Activated effector memory CD4-positive, alpha-beta T cell treated with Interleukin-2 at 50 U/mL for 16 hours (primary cell): ENCODE measurements at places on chromosomes 12 and 14.

- peak; percentile 28 for DNase-seq
Measured at GRCh38 chr12:57522887-57523705, 472 bp downstream of the MBD6 start.

GRCh38 chr12:76628745-76629144 is 69.2 kb upstream of the OSBPL8 start:
- DNase-seq: no peak

GRCh38 chr14:56463271-56463890 is 116.2 kb upstream of the TMEM260 start:
- no peak for DNase-seq

DNA sequence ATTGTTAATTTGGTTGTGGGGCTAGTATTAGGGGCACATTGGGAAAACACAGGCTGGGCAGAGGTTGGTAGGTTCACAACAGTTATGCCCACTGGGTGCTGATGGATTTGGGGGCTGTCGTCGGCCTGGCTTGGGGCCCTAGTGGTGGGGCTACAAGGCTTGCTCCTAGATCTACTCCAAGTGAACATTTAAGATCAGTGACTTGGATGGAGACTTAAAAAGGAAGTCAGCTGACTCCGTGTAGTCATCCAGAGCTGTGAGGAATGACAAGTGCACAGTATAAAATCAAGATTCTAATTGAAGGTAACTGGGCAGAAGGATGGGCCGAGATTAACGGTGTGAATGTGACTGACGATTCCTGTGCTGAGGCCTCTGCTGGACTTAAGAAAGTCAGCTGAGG is 12.8 kb upstream of the NR4A1 start:
- no peak for DNase-seq

GRCh38 chr14:84432676-84433075 is 1097.3 kb upstream of the FLRT2 start:
- DNase-seq: no peak

DNA sequence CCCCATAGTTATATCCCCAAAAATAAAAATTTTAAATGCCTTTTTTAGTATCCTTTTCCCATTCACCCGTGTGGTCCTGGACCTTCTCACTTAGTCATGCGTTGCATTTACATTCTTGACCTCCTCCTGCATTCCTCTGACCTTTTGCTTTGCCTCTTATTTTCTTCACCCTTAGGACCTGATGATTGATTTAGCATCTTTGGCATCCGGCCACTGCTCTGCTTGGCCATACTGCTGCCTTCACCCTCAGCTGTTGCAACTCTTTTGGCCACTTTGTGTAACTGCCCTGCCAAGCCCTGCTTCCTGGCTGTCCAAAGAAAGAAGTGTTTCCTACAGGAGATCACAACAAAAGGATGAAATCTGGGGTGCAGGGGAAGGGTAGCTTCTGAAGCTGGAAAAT is 48.8 kb upstream of the SLC38A4 start:
- DNase-seq: no peak

DNA sequence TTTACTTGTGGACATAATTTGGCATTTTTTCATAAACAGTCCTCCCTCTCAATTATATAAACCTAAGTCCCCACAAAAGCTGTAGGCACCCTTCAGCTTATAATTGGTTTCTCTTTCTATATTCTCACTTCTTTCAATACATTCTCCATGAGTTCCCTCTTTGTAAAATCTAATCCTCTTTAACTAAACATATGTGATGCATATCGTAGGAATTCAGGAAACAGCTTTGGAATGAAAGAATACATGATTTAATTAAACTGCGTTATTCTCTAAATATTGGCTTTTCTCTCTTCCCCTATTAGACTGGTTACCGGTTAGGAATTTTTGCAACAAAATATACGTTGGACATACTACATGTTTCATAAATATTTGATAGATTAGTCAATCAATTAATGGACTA is 1122.6 kb downstream of the FLRT2 start:
- DNase-seq: no peak

- DNase-seq: no peak
Measured at GRCh38 chr14:55190906-55191202, 531 bp downstream of the DLGAP5 start.

DNA sequence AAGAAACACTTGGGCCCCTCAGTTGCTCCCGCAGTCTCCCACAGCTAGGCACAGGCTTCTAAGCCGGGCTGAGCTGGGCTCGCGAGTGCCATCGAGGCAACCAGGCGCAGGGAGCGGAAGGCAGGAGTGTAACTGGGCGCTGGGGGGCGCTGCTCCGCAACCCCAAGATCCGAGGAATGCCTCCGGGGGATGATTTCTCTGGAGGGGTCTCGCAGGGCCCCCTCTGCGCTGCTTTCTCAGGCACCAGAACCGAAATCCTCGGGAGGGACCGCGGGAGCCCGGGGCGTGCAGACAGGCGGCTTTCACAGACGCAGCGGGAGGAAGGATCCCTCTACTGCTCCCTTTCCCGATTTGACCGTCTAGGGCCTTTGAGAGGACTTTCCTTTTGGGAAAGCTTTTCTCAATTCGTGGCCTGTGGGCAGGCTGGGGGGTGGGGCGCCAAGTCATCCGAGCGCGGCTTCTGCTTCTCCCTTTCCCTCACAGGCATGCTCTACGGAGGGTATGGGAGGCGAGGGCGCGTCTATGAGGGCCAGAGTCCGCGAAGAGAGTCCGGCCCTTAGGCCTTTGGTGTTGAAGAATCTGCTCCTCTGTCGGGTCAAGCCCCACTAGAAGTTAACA is 4.3 kb upstream of the NKX2-1 start:
- DNase-seq: no peak

- DNase-seq: no peak
Measured at GRCh38 chr14:76376409-76376877, 506 bp downstream of the ESRRB start.

DNA sequence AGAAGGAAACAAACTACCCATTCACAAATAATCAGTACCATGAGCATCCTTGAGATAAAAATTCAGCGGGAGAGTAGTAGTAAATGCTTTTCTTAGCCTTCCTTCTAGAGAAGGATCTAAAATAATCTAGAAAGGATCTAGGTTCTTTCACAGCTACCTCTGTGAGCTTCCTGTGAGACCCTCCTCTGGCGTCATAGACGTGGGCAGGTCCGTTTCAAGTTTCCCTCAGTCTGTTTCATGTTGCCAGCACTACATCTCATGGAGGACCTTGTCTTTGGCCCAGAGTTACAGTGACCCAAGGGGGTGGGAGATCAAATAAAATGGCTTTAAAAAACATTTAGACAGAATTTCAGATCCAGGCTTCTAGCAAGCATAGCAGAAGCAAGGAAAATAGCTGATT is 13.6 kb downstream of the DAAM1 start:
- no peak for DNase-seq

- no peak for DNase-seq
Measured at GRCh38 chr12:114916124-114916523, 232.1 kb upstream of the TBX3 start.

GRCh38 chr12:82740-83139 is 16.2 kb downstream of the IQSEC3 start:
- DNase-seq: no peak

GRCh38 chr12:85575120-85576096 is 260.8 kb downstream of the RASSF9 start:
- DNase-seq: no peak

- DNase-seq: peak; percentile 14
Measured at GRCh38 chr14:70808416-70809224, 693 bp downstream of the MAP3K9 start.

GRCh38 chr12:29429999-29430715 is 49.2 kb upstream of the ERGIC2 start:
- no peak for DNase-seq

- no peak for DNase-seq
Measured at GRCh38 chr12:6322969-6323339, 12.5 kb downstream of the PLEKHG6 start.

DNA sequence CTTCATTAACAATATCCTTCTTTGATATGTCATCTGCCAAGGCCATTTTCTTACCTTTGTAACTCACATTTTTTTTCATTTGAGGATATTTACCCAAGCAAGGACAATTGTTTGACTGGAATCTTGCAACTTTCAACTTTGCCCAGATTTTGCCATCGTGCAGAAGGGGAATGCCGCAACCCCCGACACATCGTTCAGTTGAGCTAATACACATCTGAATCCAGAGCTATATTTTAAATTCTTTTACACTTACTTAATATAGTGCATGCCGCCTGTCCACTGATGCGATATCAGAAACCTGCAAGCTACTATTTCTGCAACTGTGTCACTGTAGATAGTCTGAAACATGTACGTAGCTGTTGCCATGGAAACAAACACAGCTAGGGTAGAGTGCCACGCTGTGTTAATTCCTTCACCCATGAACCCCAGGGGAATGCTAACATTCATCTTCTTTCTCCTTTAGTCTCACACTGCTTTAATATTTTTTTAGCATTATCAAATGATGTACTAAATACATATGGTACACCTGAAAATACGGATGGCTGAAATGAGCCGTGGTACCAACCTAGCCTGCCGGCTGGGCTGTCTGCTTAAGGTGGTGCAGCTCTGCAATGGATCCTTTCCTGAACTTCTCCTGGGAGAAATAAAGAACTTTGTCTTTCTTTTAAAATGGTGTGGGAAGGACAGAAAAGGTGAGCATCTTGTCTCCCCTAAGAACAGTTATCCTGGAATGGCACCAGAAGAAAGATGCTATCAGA is 77.0 kb upstream of the FOXN3 start:
- DNase-seq: no peak

- DNase-seq: no peak
Measured at GRCh38 chr14:101862177-101862576, 100.7 kb downstream of the PPP2R5C start.

GRCh38 chr12:131980263-131980662 is 30.5 kb downstream of the EP400 start:
- no peak for DNase-seq

GRCh38 chr12:6927379-6928021 is at the start of gene ATN1:
Gene ATN1 (plus strand): TSS chr12:6927959. CDS start chr12:6934002, 6,043 bp downstream.
- no peak for DNase-seq

- DNase-seq: no peak
Measured at GRCh38 chr14:105839425-105840265, 313.3 kb downstream of the TMEM121 start.

DNA sequence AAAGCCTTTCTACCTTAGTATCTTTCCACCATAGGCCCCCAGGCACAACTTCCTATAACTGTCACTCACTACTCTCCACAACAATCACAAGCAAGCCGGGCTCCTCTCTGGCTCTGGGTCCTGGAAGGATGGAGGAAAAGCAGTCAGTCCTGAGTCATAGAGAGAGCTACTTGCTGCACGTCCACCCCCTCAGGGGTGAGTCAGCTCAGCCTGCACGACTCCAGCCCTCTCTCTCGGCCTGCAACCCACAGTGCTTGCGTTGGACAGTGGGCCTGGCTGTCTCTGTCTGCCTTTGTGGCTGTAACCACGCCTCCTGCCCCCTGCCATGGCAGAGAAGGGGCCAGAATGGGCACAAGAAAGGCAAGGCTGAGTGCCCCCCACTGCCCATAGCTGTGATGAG is 154.1 kb upstream of the FKBP4 start:
- DNase-seq: no peak

- no peak for DNase-seq
Measured at GRCh38 chr12:111173836-111174235, 195.1 kb downstream of the PHETA1 start.

- DNase-seq: no peak
Measured at GRCh38 chr14:57714487-57714931, 151.4 kb downstream of the SLC35F4 start.

- no peak for DNase-seq
Measured at GRCh38 chr14:35234012-35234805, 58.0 kb upstream of the PSMA6 start.

- DNase-seq: no peak
Measured at GRCh38 chr14:102583726-102584125, 8.7 kb upstream of the RCOR1 start.

DNA sequence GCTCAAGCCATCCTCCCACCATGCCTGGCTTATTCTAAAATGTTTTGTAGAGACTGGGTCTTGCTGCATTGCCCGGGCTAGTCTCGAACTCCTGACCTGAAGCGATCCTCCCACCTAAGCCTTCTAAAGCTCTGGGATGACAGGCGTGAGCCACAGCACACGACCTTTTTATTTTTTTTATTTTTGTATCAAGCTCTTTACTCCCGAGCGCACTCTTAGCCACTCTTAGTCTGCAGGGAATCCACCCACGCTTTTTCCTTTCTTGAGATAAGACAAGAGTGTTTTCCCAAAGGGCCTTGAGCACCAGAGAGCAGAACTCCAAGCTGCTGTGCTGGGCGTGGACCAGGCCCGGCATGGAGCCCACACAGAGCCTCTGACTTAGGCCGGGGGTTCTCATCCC is 23.4 kb downstream of the MAP1LC3B2 start:
- no peak for DNase-seq

DNA sequence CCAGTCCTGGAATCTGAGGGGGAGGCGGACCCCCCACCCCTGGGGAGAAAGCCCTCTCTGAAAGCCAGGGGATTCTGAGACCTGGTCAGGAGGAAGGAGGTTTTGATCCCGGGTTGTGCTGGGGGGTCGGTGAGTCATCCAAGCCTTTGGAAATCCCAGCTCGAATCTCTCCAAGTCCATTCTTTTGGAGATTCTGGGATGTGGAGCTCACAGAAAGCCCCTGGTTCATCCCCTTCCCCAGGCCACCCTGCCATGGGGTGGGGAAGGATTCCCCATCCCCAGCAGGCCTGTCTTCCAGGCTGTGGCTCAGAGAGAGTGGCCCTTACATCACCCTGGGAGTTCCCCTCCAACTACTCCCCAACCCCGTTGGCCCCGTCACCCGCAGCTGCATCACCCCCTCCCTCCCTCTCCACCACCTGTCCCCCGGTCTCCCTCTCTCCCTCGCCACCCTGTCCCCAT is 14.3 kb downstream of the EXOC3L4 start:
- DNase-seq: no peak

GRCh38 chr14:104031384-104031783 is 54.1 kb upstream of the ASPG start:
- DNase-seq: no peak

- no peak for DNase-seq
Measured at GRCh38 chr12:49750027-49750995, 9.0 kb downstream of the TMBIM6 start.

DNA sequence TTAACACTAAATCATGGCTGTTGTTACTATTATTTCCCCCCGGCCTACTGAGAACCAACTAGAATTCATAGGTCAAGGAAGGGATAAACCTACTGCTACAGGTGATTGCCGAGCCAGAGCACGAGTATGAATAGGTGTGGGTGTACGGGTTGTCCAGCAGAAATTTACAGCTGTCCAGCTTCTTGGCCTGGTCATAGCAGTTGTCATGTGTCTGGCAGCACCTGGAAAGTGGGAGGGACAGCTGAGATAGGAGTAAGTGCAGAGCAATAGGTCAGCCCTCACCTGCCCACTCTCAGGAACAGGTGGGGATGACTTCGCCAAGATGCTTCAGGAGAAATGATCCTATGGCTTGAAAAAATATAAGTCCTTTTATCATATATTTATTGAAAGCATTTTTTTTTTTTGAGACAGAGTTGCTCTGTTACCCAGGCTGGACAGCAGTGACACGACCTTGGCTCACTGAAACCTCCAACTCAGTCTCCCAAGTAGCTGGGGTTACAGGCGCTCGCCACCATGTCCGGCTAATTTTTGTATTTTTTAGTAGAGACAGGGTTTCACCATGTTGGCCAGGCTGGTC is 2.6 kb downstream of the PLA2G1B start:
- no peak for DNase-seq
